ENCODE measurements at places on chromosomes 6 and 20.

DNA sequence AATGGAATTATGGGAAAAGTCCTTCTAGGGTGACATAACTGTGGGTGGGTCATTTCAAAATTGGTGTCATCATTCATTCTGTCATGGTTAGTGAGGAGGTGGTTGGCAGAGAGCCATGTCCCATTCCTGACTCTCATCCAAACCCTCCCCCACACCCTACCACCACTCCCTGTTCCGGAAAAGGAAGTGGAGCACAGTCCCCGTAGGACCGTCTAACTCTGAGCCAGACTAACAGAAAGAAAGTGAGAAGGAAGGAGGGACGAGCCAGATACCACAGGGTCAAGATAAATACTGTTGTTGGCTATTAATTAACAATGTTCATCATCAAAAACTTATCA is 4.8 kb downstream of the TRIM10 start:
- H3K27ac ChIP-seq, result no peak overlapping the region
- no peak for DNase-seq
- 0 out of 2 replicates have a peak, but pooled peaks cover 12% of the 10 kb centered on the region for H3K27me3 ChIP-seq
- H3K4me1 ChIP-seq, result peaks cover 5% of the 10 kb centered on the region

- no peaks in the 10 kb centered on the region for H3K4me1 ChIP-seq
- no peak for DNase-seq
- H3K27me3 ChIP-seq, result no peaks in the 10 kb centered on the region
These were observed 316.0 kb downstream of the TFAP2C start for GRCh38 chr20:56945057-56945456.

- no peak overlapping the region for H3K4me3 ChIP-seq
- no peaks in the 10 kb centered on the region for H3K27me3 ChIP-seq
- no peaks in the 10 kb centered on the region for H3K36me3 ChIP-seq
- H3K4me1 ChIP-seq, result no peaks in the 10 kb centered on the region
- DNase-seq, result no peak
These were observed 29.9 kb upstream of the PREP start for GRCh38 chr6:105432797-105433196.

GRCh38 chr6:45969883-45970282 is 45.8 kb downstream of the CLIC5 start:
- peaks cover 38% of the 10 kb centered on the region for H3K4me1 ChIP-seq
- no peak overlapping the region for H3K27ac ChIP-seq
- no peaks in the 10 kb centered on the region for H3K27me3 ChIP-seq
- H3K36me3 ChIP-seq, result no peaks in the 10 kb centered on the region

DNA sequence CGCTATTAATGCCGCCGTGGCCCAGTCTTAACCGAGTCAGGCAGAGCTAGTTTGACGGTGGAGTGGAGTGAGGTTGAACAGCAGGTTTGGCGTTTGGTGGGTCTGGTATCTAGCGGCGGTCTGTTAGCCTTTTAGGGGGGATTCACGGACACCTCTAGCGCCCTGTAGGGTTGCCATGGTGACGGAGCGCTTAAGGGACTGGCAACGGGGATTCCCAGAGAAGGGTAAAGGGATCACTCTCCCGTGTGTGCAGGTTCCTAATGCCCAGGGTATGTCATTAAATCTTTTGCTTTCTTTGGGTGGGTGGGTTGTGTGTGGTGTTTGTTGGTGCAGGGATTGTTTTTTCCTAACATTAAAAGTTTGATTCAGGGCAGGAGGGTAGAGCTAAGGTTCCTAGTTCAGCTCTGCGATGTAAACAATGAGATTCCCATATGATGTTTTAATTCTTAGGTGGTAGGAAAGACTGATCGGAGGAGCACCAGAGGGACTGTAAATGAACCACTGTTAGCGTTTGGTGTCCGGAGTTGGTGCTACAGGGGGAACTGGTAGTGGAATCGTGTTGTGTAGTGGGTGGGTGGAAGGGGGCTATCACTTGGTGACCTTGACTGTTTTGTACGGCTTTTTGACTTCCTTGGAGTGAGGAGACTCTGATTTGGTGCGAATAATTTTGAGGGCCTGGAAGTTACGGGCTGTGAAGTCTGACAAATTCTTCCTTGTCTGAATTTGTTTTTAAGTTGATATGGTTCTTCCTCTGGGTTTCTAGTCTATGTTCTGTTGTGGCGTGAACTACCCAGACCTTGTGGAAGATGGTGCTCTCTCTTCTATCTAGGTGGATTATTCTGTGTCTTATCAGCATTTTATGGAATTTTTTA is 5.0 kb downstream of the BRD2 start:
- DNase-seq, result peak; percentile 49
- peak overlapping the region; percentile 100 for H3K27ac ChIP-seq
- no peaks in the 10 kb centered on the region for H3K27me3 ChIP-seq
- peaks cover 51% of the 10 kb centered on the region for H3K36me3 ChIP-seq

GRCh38 chr6:99602520-99603420 is 3.9 kb upstream of the PRDM13 start:
- H3K27me3 ChIP-seq, result peaks cover 23% of the 10 kb centered on the region
- no peak overlapping the region for H3K27ac ChIP-seq
- no peaks in the 10 kb centered on the region for H3K4me1 ChIP-seq
- H3K4me3 ChIP-seq, result peak overlapping the region; percentile 63
- no peaks in the 10 kb centered on the region for H3K36me3 ChIP-seq
- DNase-seq, result no peak

GRCh38 chr6:17758119-17758518 is 51.4 kb upstream of the NUP153 start:
- no peak overlapping the region for H3K27ac ChIP-seq
- H3K27me3 ChIP-seq, result no peaks in the 10 kb centered on the region
- DNase-seq, result no peak
- H3K36me3 ChIP-seq, result no peaks in the 10 kb centered on the region

DNA sequence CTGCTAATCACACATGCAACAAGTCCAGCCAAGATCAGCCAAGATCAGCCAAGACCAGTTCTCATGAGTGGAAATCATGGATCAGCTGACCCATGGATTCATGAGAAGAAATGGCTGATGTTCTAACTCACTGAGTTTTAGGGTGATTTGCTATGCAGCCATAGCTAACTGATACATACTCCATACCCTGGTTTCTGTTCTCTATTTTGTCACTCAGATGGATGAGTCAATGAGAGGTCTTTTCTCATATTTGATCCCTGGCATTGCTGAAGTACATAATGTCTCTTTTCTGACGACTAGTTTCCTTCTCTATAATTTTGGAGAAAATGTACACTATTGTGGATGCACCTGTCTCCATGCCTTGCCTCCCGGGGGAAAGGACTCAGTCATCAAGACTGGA is 118.4 kb upstream of the LY86 start:
- no peaks in the 10 kb centered on the region for H3K36me3 ChIP-seq
- DNase-seq, result no peak
- H3K27ac ChIP-seq, result no peak overlapping the region
- H3K4me3 ChIP-seq, result no peak overlapping the region
- H3K4me1 ChIP-seq, result no peaks in the 10 kb centered on the region
- no peaks in the 10 kb centered on the region for H3K27me3 ChIP-seq

GRCh38 chr6:141199074-141199473 is 933.7 kb upstream of the GJE1 start:
- H3K27me3 ChIP-seq, result no peaks in the 10 kb centered on the region
- no peaks in the 10 kb centered on the region for H3K36me3 ChIP-seq

DNA sequence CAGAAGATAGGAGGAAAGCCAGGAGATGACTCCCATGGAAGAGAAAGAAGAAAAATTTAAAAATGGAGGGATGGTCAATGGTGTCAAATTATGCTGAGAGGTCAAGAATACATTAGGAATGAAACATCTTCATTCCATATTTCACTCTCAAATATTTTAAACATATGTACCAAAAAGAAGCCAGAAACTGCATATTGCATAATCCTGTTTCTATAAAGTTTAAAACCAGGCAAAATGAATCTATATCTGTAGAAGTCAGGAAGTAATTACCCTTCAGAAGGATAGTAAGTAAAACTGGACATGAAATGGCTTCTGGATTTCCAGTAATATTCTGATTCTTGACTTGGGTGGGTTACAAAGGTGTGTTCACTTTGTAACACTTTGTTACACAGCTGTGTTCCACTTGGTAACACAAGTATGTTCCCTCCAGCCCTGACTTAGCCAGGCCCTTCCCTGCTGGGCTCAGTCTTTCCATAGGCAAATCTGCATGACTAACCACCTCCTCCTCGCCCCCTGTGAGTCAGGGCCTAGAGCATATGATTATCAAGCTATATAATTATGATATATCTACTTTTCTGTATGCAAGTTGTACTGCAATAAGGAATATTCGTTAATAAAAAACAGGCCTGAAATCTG is 20.2 kb upstream of the C6orf141 start:
- no peak overlapping the region for H3K4me3 ChIP-seq
- no peaks in the 10 kb centered on the region for H3K27me3 ChIP-seq
- no peak for DNase-seq
- H3K36me3 ChIP-seq, result no peaks in the 10 kb centered on the region
- no peak overlapping the region for H3K27ac ChIP-seq

GRCh38 chr6:137299681-137300080 is 80.5 kb upstream of the IFNGR1 start:
- no peak for DNase-seq
- no peak overlapping the region for H3K4me3 ChIP-seq
- H3K27ac ChIP-seq, result no peak overlapping the region
- no peaks in the 10 kb centered on the region for H3K36me3 ChIP-seq
- H3K27me3 ChIP-seq, result no peaks in the 10 kb centered on the region

GRCh38 chr20:31869942-31870725 is at the start of the genes DUSP15 and TTLL9:
Gene DUSP15 (minus strand): TSS chr20:31870527. CDS start chr20:31870337, 190 bp downstream.
Gene TTLL9 (plus strand): TSS chr20:31870634. CDS start chr20:31871127, 493 bp downstream.
- DNase-seq, result no peak
- H3K36me3 ChIP-seq, result no peaks in the 10 kb centered on the region
- no peaks in the 10 kb centered on the region for H3K4me1 ChIP-seq
- H3K4me3 ChIP-seq, result no peak within 1 kb of the TSS
- no peak within 1 kb of the TSS for H3K27ac ChIP-seq
- H3K27me3 ChIP-seq, result peaks cover 90% of the 10 kb centered on the region

- H3K27me3 ChIP-seq, result no peaks in the 10 kb centered on the region
- no peak overlapping the region for H3K27ac ChIP-seq
- no peaks in the 10 kb centered on the region for H3K36me3 ChIP-seq
- H3K4me1 ChIP-seq, result no peaks in the 10 kb centered on the region
- H3K4me3 ChIP-seq, result no peak overlapping the region
These were observed 18.0 kb upstream of the PI3 start for GRCh38 chr20:45156713-45157112.

GRCh38 chr20:43124241-43124640 is 65.5 kb downstream of the PTPRT start:
- 0 out of 2 replicates have a peak, but pooled peaks cover 8% of the 10 kb centered on the region for H3K4me1 ChIP-seq
- DNase-seq, result no peak
- H3K36me3 ChIP-seq, result no peaks in the 10 kb centered on the region

GRCh38 chr6:169169375-169169774 is 84.3 kb downstream of the THBS2 start:
- no peak overlapping the region for H3K27ac ChIP-seq
- no peak overlapping the region for H3K4me3 ChIP-seq
- DNase-seq, result no peak
- no peaks in the 10 kb centered on the region for H3K4me1 ChIP-seq
- no peaks in the 10 kb centered on the region for H3K36me3 ChIP-seq

DNA sequence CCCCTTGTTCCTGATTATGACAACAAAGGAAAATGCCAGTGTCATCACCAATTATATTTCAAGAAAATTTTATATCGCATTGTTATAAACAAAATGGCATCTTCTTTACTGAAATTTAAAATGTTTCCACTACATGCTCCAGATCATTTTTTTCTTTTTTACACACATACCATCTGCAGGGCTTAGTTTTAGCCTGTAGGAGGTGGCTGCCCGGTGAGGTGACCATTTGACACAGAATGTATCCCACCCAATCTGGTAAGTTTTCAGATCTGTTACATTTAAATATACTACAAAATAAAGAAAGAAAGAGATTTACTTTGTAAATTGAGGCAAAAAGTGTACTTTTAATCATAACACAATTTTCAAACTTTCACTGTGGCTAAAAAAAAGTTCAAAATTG is 81.8 kb downstream of the COL12A1 start:
- no peak for DNase-seq
- no peak overlapping the region for H3K27ac ChIP-seq
- no peaks in the 10 kb centered on the region for H3K27me3 ChIP-seq
- no peaks in the 10 kb centered on the region for H3K4me1 ChIP-seq
- no peak overlapping the region for H3K4me3 ChIP-seq

DNA sequence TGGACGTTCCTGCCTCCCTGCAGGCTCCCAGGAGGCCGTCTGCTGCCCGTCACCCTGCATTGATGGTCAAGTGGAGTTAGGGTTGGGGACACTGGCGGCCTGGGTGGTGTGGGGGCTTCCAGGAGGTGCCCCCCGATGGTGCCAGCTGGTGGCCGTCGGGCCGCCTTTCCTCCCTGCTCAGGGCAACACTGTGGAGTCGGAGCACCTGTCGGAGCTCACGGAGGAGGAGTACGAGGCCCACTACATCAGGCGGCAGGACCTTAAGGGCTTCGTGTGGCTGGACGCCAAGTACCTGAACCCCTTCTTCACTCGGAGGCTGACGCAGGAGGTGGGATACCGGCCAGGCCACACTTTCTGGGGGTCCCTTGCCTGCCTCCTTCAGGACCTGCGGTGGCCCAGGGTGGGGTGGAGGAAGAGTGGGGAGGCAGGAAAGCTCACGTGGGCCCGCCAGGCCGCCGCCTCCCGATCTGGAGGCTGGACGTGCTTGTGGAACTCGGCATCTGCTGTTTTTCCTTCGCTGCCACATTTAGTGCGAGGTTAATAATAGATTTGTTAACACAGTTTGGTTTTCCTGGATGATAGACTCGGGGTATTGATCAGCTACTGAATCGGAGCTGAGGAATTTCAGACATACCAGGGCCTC is 28.6 kb downstream of the SPATA2 start:
- no peak overlapping the region for H3K27ac ChIP-seq
- no peaks in the 10 kb centered on the region for H3K27me3 ChIP-seq
- H3K4me3 ChIP-seq, result no peak overlapping the region
- H3K4me1 ChIP-seq, result no peaks in the 10 kb centered on the region

DNA sequence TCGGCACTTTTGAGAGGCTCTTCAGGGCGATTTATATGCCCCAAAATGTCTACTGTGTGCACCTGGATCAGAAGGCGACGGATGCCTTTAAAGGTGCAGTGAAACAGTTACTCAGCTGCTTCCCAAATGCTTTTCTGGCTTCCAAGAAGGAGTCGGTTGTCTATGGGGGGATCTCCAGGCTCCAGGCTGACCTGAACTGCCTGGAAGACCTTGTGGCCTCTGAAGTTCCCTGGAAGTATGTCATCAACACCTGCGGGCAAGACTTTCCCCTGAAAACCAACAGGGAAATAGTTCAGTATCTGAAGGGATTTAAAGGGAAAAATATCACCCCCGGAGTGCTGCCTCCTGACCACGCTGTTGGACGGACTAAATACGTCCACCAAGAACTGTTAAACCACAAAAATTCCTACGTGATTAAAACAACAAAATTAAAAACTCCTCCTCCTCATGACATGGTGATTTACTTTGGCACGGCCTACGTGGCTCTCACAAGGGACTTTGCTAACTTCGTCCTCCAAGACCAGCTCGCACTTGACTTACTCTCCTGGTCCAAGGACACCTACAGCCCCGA is 8.2 kb downstream of the GCNT2 start:
- H3K27me3 ChIP-seq, result no peaks in the 10 kb centered on the region
- H3K36me3 ChIP-seq, result no peaks in the 10 kb centered on the region
- peaks cover 12% of the 10 kb centered on the region for H3K4me1 ChIP-seq

Data from MM.1S (cell line).